Dorsolateral prefrontal cortex (tissue), 122 donors: ENCODE measurements at places on chromosomes 16 and 17. TPM values are rescaled to one million over a fixed set of nuclear protein-coding genes. Genes with fewer than 3 reads are reported as not detected.

DNA sequence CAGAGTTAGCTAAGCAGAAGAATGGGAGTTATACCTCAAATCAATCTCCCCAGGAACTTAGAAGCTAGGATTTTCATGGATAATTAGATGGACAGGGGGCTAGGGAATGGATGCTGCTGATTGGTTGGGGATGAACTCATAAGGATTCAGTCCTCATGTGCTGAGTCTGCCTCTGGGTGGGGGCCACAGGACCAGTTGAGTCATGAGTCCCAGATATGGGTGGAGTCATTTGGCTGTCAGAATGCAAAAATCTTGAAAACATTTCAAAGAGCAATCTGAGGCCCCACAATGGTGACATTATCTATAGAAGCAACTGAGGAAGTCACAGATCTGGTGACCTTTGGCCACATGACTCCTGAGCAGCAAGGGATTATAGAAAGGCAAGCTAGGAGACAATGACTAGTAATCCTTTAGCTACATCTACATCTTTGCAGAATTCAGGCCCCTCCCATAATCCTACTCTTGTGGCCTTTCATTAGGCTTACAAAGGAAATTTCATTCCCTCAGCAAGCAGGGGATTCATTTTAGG is 82.6 kb upstream of the CCL2 start:
- DNase-seq, result no peak

GRCh38 chr16:70475054-70475871 is 20.9 kb downstream of the FCSK start:
- peak; percentile 24 for DNase-seq

- DNase-seq, result no peak
Measured at GRCh38 chr17:66373944-66374817, 71.8 kb downstream of the PRKCA start.

- DNase-seq, result no peak
Measured at GRCh38 chr16:3907586-3907985, 27.1 kb upstream of the CREBBP start.

- DNase-seq, result peak; percentile 56
Measured at GRCh38 chr16:89917773-89918452, 749 bp upstream of the MC1R start.

GRCh38 chr17:54736573-54736972 is 164.1 kb upstream of the TOM1L1 start:
- no peak for DNase-seq

- no peak for DNase-seq
Measured at GRCh38 chr17:14201021-14201987, 35.4 kb downstream of the CDRT15 start.

DNA sequence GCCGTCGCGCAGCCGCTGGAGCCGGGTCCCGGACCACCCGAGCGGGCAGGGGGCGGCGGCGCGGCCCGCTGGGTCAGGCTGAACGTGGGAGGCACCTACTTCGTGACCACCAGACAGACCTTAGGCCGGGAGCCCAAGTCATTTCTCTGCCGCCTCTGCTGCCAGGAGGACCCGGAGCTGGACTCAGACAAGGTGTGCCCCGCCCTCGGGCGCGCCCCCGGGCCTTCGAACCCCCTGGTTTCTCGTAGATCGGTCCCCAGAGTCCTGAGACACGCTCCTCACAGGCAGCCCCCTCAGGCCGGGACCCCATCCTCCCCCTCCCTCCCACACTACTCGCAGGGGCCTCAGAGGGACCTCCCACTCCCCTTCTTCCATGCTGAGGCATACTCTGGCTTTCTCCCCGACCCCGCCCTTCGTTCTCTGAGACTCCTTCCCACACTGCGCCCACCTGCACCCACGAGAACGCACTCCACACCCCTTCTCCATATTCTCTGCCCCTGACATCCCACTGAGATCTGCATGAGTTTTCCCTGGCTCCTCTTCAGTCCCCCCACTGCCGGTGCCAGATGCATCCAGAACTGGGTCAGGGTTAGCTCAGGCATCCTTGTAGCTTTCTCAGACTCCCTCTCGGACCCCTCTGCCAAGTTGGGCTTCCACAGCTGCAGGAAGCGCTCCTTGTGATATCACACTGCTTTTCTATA is 523 bp downstream of the KCTD2 start:
- peak; percentile 60 for DNase-seq

- no peak for DNase-seq
Measured at GRCh38 chr17:32143527-32143870, 1.2 kb downstream of the RHOT1 start.

DNA sequence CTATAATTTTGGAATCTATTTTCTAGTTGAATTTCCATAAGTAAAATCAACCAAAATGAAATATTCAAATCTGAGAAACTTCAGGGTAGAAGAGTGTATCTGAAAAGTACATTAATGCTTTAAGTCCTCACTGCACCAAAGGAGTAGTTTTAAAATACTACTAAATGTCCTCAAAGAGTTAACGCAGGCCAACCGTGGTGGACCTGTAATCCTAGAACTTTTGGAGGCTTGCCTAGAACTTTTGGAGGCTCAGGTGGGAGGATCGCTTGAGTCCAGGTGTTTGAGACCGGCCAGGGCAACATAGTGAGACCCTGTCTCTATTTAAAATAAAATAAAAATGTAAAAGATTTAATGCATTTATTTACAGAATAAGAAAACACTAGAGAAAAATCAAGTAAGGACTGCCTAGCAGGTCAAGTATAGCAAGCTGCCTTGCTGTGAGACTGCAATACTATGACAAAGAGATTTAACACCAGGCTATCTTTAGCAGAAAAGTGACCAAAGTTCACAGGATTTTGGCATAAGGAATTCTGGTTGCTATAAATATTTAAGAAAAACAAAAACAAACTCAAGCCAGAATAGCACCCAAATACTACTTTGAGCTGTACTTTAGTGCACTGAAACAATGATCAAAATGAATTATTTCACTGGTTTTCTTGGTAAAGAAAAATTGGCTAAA is 41.0 kb downstream of the CHCT1 start:
- DNase-seq, result no peak

DNA sequence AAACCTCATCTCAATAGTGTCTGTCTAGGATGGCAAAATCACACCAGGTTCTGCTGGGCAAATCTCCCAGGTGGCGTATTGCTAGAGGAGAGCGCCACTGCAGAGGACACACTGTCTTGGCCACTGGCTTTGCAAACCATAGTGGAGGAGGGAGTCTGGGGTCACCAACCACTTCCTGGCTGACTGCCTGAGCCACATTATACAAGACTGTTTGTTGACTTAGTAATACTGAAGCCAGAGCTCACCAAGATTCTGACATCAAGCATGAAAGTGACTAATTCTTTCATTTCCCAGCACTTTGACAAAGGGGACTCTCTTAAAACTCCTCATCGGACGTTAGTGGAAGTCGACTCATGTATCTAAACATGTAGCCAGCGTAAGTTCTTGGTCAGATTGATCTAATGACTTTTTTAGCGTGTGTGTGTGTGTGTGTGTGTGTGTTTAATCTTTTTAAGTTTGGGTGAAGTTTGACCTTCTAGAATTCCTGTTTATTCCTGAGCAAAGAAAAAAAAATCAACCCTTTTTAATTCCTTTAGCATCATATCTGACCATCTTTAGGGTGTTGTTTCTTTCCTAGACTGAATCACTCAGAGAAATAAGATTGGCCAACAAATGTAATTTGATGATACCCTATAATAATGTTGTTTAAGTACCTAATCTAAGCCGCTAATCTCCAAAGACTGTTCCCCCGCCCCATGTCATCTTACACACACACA is 13.7 kb downstream of the PITPNC1 start:
- peak; percentile 50 for DNase-seq

GRCh38 chr17:55931446-55931845 is 180.6 kb downstream of the PCTP start:
- no peak for DNase-seq

DNA sequence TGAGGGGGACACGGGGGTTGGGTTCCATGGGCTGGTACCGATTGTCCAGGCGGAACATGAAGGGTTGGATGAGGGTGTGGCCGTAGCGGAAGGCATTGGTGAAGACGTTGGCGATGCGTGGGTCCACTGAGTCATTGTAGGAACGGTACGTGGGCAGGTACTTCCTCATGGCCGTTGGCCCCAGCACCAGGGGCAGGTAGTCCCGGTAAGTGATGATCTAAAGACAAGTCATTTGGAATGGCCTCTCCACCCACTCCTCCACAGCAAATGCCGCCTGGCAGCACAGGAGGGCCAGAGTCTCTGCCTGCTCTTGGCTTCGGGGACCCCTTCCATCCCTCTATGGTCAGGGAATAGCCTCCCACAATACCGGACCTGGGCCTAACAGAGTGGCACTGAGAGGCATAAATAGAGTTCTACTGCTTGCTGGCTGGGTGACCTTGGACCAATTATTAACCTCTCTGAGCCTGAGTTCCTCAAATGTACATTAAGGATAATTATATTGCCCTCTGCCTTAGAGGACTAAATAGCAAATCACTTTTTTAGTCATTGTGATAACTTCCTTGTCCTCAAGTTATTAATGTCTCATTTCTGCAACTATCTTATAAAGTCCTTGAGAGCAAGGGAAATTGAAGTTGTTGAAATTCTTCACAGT is 7.2 kb downstream of the MPO start:
- no peak for DNase-seq

GRCh38 chr17:42422958-42423712 is at the start of gene CAVIN1:
Gene CAVIN1, minus strand, starts transcription at chr17:42423256. Its CDS starts 159 bp downstream, at chr17:42423097.
- DNase-seq, result peak; percentile 90

- peak; percentile 54 for DNase-seq
Measured at GRCh38 chr17:57954397-57955182, 622 bp downstream of the CUEDC1 start.

- DNase-seq, result no peak
Measured at GRCh38 chr17:65749479-65749878, 188.0 kb upstream of the AXIN2 start.

DNA sequence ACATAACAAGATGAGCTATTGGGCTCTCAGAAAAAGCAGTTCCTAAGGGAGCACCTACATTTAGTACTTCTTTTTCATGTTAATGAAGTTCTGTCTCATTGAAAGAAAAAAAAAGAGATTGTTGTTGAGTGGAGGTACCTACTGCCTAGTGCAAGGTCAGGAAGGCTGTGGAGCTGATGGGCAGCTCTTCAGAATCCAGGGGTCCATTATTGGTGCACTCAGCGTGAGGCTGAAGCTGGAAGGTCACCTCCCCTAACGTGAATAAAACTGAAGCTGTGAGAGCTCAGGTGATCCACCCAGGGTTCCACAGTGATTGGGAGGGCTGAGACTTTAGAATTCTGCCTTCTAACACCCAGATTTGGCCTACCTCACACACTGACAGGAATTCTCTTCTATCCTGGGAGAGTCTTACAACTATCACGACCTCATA is 153.9 kb upstream of the TBX2 start:
- no peak for DNase-seq

GRCh38 chr16:2243781-2244180 is 7.5 kb downstream of the DNASE1L2 start:
- DNase-seq, result no peak

DNA sequence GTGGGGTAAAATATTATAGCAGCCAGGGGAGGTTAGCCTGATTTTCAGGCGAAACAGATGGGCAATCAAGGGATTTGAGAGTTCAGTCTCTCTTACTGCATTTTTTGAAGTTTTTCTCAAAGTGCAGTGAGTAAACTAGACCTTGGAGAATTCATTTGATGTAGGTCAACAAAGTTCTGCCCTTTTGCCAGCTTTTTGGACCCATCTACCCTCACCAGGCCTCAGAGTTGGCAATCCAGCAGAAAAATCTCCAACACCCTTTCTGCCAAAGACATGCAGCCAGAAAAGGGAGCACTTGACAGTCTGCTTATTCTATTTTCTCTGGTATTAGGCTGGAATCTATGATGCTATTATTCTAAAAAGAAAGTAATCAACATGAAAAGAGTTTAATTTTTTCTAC is 162.2 kb upstream of the TOM1L1 start:
- no peak for DNase-seq

DNA sequence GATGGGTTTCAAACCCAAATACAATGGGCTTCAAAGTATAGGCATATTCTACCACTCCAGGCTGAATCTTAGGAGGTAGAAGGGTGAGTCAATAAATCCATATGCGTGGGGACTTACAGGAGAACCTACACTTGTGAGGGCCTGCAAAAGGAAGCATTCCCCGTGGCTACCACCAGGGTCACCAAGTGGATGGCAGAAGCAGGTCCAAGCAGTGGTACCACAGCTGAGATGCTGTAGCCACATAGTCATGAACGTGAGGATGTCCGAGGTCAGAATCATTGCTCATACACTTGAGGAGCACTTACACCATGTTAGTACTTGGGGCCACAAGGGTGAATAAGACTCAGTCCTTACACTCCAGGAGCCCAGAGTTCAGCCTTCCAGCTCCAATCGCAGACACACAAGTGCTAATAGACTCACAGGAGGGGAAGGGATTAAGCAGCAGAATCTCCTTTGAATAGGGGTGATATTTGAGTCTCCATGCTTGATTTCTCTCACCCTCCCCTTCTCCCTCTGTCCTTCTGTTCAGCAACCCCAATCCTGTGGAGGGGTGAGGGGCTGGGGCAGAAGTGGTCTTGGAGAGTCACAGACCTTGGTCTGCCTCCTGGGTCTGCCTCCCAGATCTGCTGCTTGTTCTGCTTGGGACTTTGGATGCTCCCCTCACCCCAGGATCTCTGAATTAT is 42.5 kb upstream of the ASIC2 start:
- no peak for DNase-seq

DNA sequence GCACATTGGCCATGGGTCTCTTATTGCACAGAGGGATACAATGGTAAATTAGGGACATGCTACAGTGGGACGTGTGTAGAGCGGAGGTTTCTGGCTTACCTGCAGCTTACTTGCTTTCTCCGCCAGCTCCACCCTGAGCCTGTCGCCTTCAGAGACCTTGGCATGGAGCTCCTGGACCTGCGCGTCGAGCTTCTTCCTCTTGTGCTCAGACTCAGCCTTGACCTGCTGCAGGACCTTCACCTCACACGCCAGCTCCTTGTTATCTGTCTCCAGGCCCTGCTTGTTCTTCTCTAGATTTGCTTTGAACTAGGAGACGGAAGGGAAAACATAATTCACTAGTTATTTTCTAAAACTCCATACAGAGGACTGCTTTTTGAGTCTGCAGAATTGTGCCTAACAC is 63.5 kb downstream of the NDEL1 start:
- no peak for DNase-seq

DNA sequence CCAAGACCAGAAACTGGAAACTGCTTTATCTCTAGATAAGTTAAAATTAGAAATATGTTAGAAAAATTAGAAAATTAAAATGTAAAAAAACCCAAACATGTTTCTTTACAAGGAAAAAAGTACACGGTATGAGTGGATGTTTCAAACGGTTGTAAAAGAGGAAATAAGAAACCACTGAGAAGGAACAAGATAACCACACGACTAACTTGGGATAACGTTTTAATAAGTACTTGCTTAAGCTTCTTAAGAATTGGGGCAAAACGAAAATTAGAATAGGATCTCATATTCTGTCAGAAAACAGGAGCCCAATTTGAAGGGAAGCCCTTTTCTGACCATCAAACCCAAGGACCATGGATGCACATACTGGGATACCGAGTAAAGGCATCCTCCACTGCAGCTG is 31.0 kb downstream of the MBTPS1 start:
- DNase-seq, result no peak

- no peak for DNase-seq
Measured at GRCh38 chr16:29154088-29154487, 169.2 kb downstream of the LAT start.

GRCh38 chr17:74458835-74459234 is 7.6 kb upstream of the CD300A start:
- no peak for DNase-seq

GRCh38 chr16:10629592-10629963 is 49.2 kb upstream of the EMP2 start:
- DNase-seq, result no peak

Gene PFAS
- total RNA-seq, result 32.3 TPM

Gene NUTF2
- 66.1 TPM for total RNA-seq

Gene PYDC1
- 10.8 TPM for total RNA-seq

Gene CRHR1
- 19.3 TPM for total RNA-seq

Gene TBC1D3
- not detected for total RNA-seq

Gene CMTM3
- total RNA-seq, result 3.8 TPM

Gene CHRNE
- total RNA-seq, result 1.2 TPM

Gene KRTAP4-1
- not detected for total RNA-seq

Gene USP6
- 0.32 TPM for total RNA-seq
